Activated T-cell treated with anti-CD3 and anti-CD28 coated beads, Interleukin-2, amount 50 U/mL, for 72 hours (primary cell): ENCODE measurements at places on chromosomes 6 and 20. TPM values are rescaled to one million over a fixed set of nuclear protein-coding genes. Genes with fewer than 3 reads are reported as not detected.

GRCh38 chr6:119163006-119163405, 84.5 kb upstream of the FAM184A start:
- no peaks in the 10 kb centered on the region for H3K36me3 ChIP-seq
- no peak for DNase-seq
- H3K27me3 ChIP-seq: peaks cover 40% of the 10 kb centered on the region
- no peaks in the 10 kb centered on the region for H3K4me1 ChIP-seq

DNA sequence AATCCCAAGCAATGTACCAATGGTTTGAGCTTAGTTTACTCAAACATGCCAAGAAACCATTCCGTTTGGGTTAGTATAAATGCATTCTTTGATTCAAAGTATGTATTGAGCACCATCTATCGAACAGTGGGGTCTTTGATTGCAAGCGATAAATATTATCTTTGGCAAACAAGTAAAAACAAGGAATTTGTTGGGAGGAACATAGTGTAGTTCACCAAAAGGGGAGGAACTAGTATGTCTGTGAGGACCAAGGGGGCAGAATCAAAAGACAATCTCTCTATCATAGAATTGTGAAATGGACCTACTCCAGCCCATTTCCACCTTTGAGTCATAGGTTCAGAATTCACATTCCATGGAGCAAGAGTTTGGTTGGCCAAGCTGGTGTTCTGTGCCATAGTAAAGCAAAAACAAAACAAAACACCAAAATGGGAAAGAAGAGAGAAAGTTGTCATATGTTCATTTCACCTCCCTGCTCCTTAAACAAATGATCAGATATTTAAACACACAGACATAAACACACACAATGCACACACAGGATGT, 266.0 kb downstream of the TSHZ2 start:
- no peak overlapping the region for H3K4me3 ChIP-seq
- H3K4me1 ChIP-seq: peaks cover 3% of the 10 kb centered on the region
- no peak for DNase-seq
- H3K27me3 ChIP-seq: no peaks in the 10 kb centered on the region

- DNase-seq: no peak
- peaks cover 50% of the 10 kb centered on the region for H3K36me3 ChIP-seq
- no peak overlapping the region for H3K4me3 ChIP-seq
- no peaks in the 10 kb centered on the region for H3K27me3 ChIP-seq
- peaks cover 38% of the 10 kb centered on the region for H3K4me1 ChIP-seq
Observed at GRCh38 chr20:24981282-24981681, 11.3 kb downstream of the APMAP start.

DNA sequence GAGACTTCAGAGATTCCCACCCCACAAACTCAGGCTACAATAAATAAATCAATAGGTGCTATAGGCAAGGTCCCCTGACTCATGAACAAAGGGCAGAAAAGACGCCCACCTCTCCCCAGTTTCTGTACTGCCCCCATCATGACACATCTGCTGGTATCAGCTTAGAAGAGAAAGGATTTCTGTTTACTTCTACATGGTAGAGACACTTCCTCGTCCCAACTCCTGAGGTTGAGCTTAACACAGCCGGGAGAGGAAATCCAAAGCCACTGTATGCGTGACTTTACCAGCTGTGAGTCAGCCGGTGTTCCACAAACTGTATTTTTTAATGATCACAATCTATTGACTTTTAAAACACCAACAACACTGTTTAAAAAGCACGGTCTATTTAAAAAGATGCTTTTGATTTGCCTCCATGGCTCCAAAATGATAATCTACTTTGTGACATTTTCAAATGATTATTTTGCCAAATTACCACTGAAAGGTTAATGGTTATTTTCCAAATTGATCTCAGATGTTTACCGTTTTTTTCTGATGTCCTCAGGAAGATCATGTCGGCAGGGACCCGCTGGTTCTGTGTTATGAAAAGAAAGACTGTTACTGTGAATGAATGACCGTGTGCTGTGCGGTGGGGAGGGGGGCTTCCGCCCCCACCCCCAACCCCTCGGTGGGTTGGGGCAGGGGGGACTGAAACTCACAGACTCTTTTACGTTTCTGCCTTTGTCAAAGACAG, 72.5 kb downstream of the ATP9A start:
- peak overlapping the region; percentile 27 for H3K4me3 ChIP-seq
- no peaks in the 10 kb centered on the region for H3K36me3 ChIP-seq
- peaks cover 15% of the 10 kb centered on the region for H3K4me1 ChIP-seq
- H3K27ac ChIP-seq: no peak overlapping the region
- peak; percentile 12 for DNase-seq

- no peak for DNase-seq
- H3K4me3 ChIP-seq: no peak overlapping the region
- H3K27me3 ChIP-seq: no peaks in the 10 kb centered on the region
- no peaks in the 10 kb centered on the region for H3K36me3 ChIP-seq
- no peak overlapping the region for H3K27ac ChIP-seq
Observed at GRCh38 chr6:143976806-143977349, 31.2 kb downstream of the PLAGL1 start.

GRCh38 chr6:5464099-5464885, 203.0 kb downstream of the FARS2 start:
- DNase-seq: no peak
- peaks cover 2% of the 10 kb centered on the region for H3K36me3 ChIP-seq
- H3K27me3 ChIP-seq: no peaks in the 10 kb centered on the region
- H3K27ac ChIP-seq: no peak overlapping the region
- H3K4me3 ChIP-seq: no peak overlapping the region

DNA sequence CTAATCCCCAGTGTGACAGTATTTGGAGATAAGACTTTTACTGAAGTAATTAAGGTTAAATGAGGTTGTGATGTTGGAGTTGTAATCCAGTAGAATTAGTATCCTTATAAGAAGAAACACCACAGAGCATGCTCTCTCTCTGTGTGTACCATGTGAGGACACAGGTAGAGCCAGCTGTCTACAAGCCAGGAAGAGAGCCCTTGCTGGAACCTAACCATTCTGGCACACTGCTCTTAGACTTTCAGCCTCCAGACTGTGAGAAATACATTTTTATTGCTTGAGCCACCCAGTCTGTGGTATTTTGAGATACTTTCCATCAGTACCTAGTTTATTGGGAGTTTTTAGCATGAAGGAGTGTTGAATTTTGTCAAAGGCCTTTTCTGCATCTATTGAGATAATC, 110.2 kb downstream of the PHF3 start:
- H3K27ac ChIP-seq: no peak overlapping the region
- peaks cover 5% of the 10 kb centered on the region for H3K36me3 ChIP-seq

DNA sequence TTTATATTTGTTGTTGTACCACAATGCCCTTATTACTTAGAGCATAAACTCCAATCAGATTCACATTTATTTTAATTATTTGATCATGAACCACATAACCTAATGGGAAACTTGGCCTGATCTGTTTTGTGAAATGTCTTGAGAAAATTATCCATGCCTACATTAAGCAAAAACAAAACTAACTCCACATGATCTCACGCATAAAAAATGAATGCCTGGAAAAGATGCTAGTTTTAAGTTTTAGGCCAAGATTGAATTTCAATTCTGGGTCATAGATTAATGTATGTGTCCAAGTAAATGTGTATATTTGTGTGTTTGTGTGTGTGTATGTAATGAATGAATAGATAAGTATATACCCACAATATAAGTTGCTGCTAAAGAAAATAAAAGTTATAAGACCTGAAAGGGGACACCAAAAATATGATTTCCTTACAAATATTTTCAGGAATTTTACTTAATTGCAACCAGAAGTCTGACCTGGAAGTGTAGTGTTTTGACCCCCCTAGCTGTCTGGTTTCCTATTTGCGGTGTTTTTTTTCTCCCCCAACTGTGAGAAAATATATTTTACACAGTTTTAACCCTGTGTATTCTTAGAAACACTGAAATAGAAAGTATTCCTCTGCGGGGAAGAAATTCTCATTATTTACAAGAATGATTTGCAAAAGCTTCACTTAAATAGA, 97.2 kb downstream of the JAG1 start:
- H3K4me1 ChIP-seq: peaks cover 15% of the 10 kb centered on the region
- H3K27ac ChIP-seq: no peak overlapping the region
- no peaks in the 10 kb centered on the region for H3K27me3 ChIP-seq
- H3K4me3 ChIP-seq: no peak overlapping the region
- no peaks in the 10 kb centered on the region for H3K36me3 ChIP-seq
- DNase-seq: no peak

DNA sequence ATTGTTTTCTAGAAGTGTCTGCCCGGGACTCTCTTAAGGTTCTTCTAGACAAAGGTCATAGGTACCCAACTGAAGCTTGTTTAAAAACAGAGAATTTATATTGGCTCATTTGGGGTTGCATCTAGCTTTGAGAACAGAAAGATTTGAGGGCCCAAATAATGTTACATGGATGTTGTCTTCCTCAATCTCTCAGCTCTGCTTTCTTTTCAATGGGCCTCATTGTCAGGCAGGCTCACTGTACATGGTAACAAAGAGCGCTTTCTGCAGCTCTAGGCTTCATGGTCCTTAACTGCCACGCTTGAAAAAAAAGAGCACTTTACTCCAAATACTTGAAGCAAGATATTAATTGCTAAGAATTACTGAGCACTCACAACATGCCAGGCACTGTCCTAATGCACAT, 22.2 kb downstream of the NHLRC1 start:
- H3K27ac ChIP-seq: no peak overlapping the region
- H3K4me1 ChIP-seq: no peaks in the 10 kb centered on the region
- no peak overlapping the region for H3K4me3 ChIP-seq

DNA sequence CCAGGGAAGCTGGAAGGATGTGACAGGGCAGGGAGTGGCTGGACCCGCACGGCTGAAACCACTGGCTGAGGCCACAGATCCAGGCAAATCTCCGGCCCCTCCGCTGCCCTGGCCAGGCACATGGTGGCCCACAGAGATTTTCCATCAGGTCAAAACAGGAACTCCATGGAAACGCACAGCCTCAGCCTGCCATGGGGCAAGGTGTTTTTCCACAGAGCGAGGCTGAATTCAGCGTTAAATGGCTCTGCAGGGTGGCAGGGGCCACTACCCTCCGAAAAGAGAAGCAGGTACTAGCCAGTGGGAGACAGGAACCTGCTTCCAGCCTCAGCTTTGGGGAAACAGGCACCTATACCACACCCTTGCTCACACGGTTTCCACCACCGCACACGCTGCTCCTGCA, 53.1 kb downstream of the PREX1 start:
- H3K4me1 ChIP-seq: peaks cover 78% of the 10 kb centered on the region
- H3K27me3 ChIP-seq: no peaks in the 10 kb centered on the region
- DNase-seq: no peak
- peaks cover 11% of the 10 kb centered on the region for H3K36me3 ChIP-seq

DNA sequence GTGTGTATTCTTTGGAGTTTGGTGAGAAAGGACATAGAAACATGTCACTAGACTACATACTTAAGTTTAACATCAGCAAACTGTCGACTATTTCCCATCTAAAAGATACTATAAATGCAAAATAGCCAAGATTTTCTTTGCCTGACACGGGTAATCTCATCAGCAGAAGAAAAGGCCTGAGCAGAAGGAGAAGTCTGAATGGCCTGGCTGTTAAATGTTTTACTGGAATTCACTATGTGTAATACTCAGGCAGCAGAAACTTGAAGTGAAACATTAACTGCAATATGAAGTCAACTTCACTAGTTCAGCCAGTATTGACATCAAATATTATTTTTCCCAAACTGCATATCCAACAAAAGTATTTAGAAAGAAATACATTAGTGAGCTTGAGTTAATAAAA, 6.4 kb upstream of the DSE start:
- H3K4me3 ChIP-seq: no peak overlapping the region
- no peak for DNase-seq
- H3K27me3 ChIP-seq: peaks cover 5% of the 10 kb centered on the region
- no peak overlapping the region for H3K27ac ChIP-seq
- H3K36me3 ChIP-seq: no peaks in the 10 kb centered on the region

- H3K4me3 ChIP-seq: no peak overlapping the region
- DNase-seq: peak; percentile 5
- H3K4me1 ChIP-seq: peaks cover 19% of the 10 kb centered on the region
- H3K27me3 ChIP-seq: no peaks in the 10 kb centered on the region
Observed at GRCh38 chr6:24492475-24492874, 2.3 kb upstream of the ALDH5A1 start.

DNA sequence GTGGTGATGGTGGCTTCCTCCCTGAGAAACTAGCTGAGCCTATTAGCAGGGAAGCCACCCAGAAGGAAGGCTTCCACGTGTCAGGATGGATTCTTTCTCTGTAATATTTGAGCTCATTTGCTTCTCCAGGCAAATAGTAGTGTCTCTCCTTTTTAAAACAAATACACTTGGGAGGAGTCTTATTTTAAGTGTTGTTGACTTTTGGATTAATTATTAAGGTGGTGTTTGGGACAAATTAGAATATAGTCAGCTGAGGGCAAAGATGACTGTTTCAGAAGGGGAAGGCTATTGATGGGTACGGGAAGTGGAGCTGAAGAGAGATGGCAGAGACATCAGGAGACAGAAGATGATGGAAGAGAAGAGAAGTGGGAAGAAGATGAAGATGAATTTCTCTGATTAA, 119.8 kb upstream of the PHACTR1 start:
- H3K4me3 ChIP-seq: no peak overlapping the region
- H3K27me3 ChIP-seq: peaks cover 37% of the 10 kb centered on the region
- no peak for DNase-seq
- no peaks in the 10 kb centered on the region for H3K4me1 ChIP-seq

- no peak for DNase-seq
- no peak overlapping the region for H3K27ac ChIP-seq
- no peaks in the 10 kb centered on the region for H3K27me3 ChIP-seq
- H3K4me3 ChIP-seq: no peak overlapping the region
- peaks cover 4% of the 10 kb centered on the region for H3K4me1 ChIP-seq
- peaks cover 29% of the 10 kb centered on the region for H3K36me3 ChIP-seq
Observed at GRCh38 chr20:53445321-53445731, 148.3 kb downstream of the ZNF217 start.

DNA sequence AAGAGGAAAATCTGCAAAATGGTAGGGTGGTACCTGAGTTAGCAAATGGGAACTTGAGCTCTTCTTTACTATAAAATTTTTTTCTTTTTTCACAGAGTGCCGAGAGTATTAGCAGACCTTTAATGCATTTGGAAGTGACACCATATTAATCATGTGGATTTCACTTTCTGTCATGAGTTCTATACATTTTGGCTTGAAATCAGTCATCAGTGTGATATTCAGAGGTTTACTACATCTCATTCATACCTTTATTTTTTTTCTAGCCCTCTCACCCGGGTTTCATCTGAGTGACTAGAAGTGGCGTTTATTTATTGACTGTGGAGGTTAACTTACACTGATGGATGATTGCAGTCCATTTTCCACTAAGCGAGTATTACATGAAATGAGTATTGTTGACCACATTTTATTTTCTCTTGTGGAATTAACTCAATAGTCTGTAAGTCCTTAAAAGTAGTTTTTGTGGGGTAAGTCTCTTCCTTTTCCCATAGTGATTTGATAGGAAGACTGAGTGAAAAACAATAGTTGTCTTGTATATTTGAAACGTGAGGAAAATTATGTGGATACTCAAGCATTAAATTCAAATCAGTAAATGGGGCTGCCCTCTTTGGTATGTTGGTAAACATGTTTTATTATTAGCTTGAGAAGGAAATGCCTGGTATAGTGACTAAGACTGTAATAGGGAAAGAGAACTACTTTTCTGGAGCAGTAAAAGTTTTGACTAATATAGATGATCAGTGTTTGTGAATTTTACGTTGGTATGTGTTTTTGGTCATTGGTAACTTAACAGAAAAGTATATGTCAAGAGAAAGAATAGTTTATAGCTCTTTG, 55.5 kb downstream of the JARID2 start:
- H3K36me3 ChIP-seq: peaks cover 9% of the 10 kb centered on the region
- no peaks in the 10 kb centered on the region for H3K27me3 ChIP-seq
- peaks cover 93% of the 10 kb centered on the region for H3K4me1 ChIP-seq
- no peak for DNase-seq
- peak overlapping the region; percentile 64 for H3K4me3 ChIP-seq
- peak overlapping the region; percentile 16 for H3K27ac ChIP-seq

The DEF6 gene
- 108 TPM for total RNA-seq

The LAMA2 gene
- not detected for total RNA-seq

The SLC35D3 gene
- total RNA-seq: not detected

The BANF2 gene
- total RNA-seq: not detected

The ZNFX1 gene
- 37.8 TPM for total RNA-seq

The PDE10A gene
- total RNA-seq: not detected
